ENCODE measurements at places on chromosomes 11 and 22.

DNA sequence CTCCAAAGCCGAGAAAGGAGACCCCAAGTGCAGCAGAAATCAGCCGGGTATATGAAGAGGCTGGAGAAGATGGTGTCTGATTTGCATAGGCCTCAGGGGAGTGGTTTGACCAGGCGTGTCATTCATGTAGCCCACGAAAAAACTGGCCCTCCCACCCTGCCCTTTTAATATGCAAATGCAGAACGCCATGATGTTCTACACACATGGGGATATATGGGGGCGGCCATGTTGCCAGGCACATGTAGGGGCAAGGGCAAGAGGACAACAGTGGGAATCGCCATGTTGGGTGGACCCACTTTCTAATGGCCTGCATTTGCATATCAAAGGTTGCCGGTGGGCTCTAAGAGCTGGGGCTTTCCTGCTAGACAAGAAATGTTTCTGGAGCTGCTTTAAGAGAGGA, 86.4 kb downstream of the ISX start:
- no peak for DNase-seq

DNA sequence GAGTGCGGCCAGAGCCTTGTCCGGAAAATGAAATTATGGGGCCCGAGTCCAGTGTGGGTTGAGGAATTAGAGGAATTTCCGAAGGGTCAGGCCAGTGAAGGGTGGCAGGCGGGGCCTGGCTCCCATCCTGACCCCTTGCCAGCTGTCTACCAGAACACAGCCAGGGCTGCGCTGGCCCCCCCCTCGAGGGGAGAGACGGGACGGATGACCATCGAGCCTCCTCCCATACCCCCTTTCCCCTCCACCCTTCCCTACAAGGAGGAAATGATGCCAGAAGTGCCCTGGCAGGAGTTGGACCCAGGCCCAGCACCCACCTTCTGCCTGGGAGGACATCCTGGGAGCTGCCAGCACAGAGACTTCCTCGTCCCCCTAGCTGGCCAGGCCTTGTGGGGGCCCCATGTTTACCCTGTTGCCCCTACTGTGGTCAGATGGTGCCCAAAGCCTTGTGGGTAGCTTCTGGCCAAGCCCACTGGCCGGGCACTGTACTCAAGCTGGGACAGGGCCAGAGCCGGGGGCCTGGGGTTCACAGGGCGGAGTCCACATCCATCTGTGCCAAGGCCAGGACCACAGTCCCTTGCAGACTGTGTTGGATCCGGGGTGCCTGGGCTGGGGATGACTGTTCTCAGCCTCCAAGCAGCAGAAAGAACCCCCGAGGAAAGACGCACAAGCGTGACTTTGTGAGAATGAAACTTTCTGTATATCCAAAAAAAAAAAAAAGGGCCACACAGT, 20.8 kb downstream of the ARVCF start:
- no peak for DNase-seq

GRCh38 chr11:11081288-11081687, 223.4 kb upstream of the ZBED5 start:
- no peak for DNase-seq

GRCh38 chr11:128480665-128481064, 106.7 kb downstream of the ETS1 start:
- DNase-seq: no peak

- peak; percentile 76 for DNase-seq
Measured at GRCh38 chr11:120210626-120211521, at the start of gene OAF. Gene OAF (plus strand): TSS chr11:120211032. CDS start chr11:120211280, 248 bp downstream.

DNA sequence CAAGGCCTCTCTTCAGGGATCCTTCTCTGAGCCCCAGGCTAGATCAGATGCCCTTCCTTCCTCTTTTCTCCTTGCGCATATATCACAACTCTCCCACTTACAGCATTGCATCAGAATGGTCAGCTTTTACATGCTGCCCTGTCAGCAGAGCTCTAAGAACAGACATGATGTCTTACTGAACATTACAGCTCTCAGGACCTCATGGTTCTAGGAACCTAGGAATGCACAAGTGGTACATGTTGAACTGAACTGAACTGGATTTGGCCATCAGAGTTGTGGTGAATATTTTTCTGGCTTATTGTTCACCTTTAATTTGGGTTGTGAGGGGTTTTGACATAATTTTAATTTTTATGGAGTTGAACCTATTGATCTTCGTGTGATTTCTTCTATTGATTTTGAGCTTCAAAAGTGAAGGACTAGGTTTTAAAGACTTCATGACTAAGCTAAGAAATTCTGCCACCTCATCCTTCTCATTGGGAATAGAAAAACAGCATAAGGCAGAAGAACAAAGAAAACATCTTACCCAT, 37.7 kb upstream of the SPON1 start:
- DNase-seq: peak; percentile 60

- peak; percentile 57 for DNase-seq
Measured at GRCh38 chr11:6258571-6259081, 1.0 kb upstream of the CCKBR start.

DNA sequence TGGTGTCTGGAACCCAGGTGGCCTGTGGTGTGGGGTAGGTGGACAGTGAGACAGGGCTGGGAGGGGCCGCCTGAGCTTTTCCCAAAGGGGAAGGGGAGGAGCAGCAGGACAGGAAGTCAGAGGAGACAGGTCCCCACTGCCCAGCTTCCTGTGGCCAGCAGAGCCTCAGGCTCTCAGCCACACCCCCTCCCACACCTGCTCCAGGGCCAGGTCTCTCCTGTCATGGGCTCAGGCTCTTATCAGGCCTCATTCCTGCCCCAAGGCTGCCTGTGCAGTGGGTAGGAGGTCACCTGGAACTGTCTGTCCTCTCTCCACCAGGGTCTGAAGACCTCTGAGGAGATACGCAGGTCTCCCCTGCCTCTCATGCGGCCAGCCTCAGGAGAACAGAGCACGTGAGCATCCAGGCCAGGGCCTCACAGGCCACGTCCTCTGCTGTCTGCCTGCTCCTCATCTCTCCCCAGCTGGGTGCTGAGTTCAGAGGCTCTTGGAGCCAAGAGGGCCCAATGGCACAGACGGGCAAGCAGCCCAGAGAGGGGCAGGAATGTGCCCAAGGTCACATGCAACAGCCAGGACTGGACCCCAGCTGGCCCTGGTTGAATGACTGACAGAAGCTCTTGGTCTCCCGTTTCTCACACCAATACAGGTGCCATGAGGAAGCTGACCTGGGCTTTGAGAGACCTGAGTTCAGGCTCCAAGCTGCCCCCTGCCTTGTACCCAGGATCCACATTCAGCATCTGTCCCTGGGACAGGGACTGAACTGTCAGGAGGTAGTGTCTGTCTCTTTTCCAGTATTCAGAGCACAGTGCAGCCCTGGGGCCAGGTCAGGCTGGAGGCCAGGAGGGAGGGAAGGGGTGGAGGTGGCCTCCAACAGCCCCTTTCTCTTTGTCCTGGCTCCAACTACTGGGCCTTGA, 16.7 kb downstream of the STARD10 start:
- DNase-seq: peak; percentile 83

- DNase-seq: no peak
Measured at GRCh38 chr11:65891219-65892136, 1.0 kb downstream of the CCDC85B start.

- no peak for DNase-seq
Measured at GRCh38 chr22:44405661-44406060, 92.4 kb downstream of the RTL6 start.

- peak; percentile 17 for DNase-seq
Measured at GRCh38 chr22:48044487-48045060, 1282.1 kb downstream of the TBC1D22A start.

DNA sequence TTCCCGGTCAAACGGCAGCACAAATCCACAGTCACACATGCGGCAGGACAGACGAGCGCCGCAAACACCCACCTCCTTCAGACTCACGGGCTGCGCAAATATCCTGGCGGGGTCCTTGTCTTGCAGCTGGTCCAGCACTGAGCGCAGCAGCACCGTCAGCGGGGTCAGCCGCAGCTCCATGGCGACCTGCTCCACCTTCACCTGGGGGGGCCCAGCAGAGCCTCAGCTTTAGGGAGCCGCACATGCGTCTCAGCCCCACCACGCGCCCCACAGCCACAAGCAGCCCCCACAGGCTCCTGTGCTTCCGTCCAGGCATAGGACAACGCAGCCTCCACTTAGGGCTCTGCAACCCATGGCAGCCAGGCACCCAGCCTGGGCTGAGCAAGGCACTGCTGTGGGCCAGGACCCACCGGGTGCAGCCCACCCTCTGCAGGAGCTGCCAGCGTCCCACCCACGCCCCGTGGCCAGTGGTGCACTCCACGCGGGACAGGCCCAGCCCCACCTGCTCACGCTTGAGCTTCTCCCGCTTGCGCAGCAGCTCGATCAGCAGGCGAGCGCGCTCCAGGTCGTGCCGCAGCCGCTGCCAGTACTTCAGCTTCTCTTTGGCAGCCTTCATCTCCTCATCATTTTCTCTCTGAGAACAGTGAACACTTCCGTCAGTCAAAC, 29.1 kb downstream of the BRD1 start:
- DNase-seq: no peak

DNA sequence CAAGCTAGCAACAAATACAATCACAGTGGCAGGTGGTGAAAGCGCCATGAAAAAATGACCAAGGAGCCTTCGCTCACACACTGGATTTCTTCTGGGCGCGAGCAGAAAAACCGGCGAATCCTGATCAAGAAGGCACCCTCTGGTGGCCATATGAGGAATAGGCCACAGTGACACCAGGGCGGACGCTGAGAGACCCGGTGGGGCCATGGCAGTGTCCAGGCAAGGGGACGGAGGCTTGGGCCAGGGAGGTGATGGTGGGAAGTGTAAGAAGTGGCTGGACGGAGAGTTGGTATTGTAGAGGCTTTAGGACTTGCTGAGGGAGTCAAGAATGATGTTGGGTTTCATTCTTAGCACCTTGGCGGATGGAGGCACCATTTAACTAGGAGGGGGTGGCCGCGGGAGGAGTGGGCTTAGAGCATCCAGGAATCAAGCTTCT, 16.9 kb upstream of the RAC2 start:
- no peak for DNase-seq

DNA sequence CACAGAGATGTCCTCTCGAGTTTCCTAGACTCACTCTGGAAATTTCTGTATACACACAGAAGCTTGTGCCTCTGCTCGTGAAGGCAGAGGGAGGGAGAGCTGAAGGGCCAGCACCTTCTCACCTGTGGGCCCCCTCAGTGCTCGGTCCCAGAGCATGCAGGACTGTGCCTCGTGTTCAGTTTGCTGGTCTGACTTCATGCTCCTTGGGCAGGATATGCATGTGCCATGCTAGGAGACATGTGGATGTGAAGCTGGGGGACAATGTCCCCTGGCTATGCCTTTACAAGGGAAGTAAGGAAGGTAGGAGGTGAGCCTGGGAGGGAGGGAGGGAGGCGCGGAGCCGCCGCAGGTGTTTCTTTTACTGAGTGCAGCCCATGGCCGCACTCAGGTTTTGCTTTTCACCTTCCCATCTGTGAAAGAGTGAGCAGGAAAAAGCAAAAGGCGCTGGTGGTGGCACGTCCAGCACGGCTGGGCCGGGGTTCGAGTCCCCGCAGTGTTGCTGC, 22.6 kb downstream of the NEAT1 start:
- DNase-seq: no peak

- DNase-seq: no peak
Measured at GRCh38 chr11:9923280-9923679, 259.4 kb downstream of the SWAP70 start.

DNA sequence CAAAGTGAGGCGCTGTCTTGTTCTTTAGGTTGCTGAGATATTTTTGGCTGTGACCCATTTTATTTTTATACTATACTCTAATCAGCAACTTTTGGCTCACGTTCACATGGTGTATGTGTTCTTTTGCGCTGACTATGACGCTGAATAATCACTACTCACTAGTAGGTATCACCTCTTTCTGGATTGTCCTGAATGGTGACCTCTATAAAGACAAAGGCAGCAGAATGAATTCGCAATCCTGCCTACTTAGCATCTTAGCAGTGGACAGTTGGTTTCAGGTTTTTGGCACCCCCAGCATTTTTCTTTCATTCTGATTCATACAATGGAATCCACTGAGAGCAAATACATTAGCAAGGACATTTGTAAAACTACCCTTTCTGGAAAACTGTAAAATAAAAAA, 351.3 kb downstream of the JRKL start:
- no peak for DNase-seq

GRCh38 chr22:46023558-46023981, 46.6 kb upstream of the WNT7B start:
- DNase-seq: no peak

DNA sequence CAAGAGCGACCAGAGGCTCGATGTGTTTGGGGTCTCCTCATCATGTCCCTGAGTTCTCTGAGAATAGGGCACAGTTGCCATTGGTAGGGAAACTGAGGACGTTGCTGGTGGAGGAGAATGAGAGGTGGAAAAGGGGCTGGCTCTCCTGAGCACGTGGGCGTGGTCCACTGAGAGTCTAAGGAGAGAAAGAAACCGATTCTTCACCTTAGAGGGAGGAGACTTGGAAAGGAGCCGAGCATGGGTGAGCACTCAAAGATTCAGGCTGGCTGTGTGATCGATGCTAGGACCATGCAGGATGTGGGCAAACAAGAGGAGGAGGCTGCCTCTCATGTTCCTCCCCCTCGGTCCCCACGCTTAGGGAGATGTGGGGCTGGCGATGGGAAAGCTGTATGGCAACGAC, 19.8 kb upstream of the TLCD5 start:
- no peak for DNase-seq

DNA sequence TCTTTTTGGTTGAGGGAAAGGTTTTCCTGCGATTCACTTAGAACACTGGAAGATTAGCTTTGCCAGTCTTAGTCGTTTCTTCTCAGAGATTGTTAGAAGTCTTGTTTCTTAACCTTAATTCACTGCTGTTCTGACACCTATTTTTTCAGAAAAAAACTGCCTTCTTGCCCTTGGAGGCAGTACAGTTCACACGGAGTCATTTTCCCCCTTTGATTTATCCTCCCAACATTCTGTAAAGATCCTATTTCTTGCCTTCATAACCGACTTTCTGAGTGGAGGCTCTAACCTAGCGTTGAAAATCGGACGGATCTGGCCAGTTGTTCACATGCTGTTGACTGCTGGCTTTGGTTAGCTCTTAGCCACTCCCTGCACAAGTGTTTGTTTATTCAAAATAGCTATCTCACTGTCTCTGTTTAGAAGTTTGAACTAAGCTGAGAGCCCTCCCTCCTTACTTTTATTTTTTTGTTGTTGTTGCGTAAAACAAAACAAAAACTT, 737 bp downstream of the BCL2L13 start:
- DNase-seq: no peak

GRCh38 chr11:56271092-56271491, 2.9 kb upstream of the OR5T1 start:
- no peak for DNase-seq

DNA sequence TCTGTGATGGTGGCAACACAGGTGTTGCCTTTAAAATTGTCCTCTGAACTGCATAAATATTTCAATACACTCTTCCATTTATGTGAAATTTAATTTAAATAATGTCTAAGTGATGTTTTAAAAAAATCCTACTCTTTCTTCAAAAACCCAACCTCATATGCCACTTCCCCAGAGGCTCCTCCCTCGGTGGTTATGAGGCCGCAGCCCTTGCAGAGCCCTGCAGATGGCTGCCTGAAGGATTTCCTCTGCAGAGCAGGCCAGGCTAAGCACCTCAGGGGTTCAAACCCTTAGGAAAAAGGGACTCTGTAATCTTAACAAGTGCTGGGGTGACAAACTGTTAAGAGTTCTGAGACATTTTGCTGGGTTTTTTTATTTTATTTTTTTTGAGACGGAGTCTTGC, 25.2 kb downstream of the MORC2 start:
- DNase-seq: no peak

- DNase-seq: no peak
Measured at GRCh38 chr22:22478470-22478869, 30.1 kb downstream of the ZNF280B start.
